ENCODE measurements at places on chromosomes 5 and 9.

GRCh38 chr5:25489834-25490538 lies 845.2 kb upstream of the CDH10 start:
- DNase-seq, result no peak

- DNase-seq, result no peak
These were observed 153.9 kb downstream of the ARRDC3 start for GRCh38 chr5:91229031-91229727.

- no peak for DNase-seq
These were observed 245.2 kb upstream of the TARS1 start for GRCh38 chr5:33195431-33196165.

- DNase-seq, result no peak
These were observed 461.0 kb downstream of the NR2F1-AS1 start for GRCh38 chr5:93120051-93120450.

DNA sequence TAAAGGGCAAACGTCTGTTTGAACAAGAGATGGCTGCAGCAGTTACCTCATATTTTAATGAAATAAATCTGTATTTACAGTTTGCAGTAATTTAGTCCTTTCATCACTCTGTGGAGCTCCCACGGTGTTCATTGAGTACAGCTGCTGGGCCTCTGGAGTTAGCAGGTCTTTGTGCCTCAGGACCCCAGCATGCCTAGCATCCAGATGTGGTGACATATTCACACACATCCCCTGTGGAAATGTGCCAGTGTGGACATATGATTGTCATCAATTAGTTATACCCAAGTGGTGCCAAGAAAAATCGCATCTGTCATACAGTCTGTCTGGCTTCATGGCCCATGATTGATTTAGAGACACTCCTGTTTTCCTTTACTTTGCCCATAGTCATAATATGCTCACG lies 77.3 kb downstream of the NNT start:
- DNase-seq, result no peak

DNA sequence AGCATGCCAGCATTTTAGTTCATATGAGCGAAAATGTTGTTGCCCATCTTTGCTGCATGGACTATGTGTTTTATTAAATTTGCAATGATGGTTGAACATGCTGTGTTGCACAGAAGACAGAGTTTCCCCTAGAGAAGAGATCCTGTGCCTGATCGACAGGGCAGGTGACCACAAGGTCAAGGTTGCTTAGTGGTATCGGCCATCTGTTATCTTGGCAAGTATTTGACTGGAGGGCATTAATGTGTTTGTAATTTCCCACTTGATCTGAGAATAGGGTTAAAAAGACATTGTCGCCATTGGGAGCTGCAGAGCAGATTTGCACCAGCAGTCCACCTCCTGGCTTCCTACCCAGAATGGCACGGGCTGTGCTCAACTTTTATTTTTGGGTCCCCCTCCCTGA lies 1523.6 kb upstream of the WWC1 start:
- no peak for DNase-seq

DNA sequence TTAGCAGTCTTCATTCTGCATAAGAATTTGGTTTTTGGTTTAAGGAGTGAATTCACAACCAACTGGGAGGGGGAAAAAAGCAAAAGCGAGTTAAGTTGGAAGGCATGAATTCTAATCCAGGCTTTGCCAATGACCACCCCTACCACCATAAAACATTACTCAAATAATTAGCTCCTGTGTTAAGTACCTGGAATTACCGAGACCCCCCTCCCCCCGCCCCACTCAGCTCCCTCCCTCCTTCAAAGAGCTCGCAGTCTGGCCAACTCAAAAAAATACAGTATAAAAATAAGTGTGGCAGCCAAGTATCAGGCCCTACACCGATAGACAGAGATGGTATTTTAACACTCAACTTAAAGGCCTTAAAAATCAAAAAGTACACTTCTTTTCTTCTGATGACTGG lies 492 bp downstream of the ATG12 start:
- DNase-seq, result no peak

DNA sequence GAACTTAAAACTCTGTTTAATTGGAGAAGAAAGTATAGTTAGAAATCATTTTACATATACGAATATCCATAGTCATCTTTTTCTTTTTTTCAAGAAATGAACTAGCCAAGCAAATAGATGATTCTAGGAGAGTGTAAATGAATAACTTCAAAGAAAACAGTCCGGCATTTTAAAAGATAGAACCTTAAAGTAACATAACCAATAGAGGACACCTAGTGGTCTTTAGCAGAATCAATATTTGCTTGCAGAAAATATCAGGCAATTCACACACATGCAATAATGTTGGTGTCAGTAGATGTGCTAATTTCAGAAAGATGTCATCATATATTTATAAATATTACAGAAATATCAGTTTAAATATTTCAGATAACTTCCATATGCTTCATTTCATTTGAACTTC lies 57.1 kb downstream of the HCN1 start:
- peak; percentile 10 for DNase-seq

GRCh38 chr5:33507426-33507825 lies 66.7 kb downstream of the TARS1 start:
- no peak for DNase-seq

GRCh38 chr9:126419475-126419874 lies 92.8 kb downstream of the MVB12B start:
- DNase-seq, result peak; percentile 95

All from SHP77 treated with DMSO at 0.1 percent for 48 hours (cell line).